ENCODE measurements at places on chromosomes 7 and 10.

DNA sequence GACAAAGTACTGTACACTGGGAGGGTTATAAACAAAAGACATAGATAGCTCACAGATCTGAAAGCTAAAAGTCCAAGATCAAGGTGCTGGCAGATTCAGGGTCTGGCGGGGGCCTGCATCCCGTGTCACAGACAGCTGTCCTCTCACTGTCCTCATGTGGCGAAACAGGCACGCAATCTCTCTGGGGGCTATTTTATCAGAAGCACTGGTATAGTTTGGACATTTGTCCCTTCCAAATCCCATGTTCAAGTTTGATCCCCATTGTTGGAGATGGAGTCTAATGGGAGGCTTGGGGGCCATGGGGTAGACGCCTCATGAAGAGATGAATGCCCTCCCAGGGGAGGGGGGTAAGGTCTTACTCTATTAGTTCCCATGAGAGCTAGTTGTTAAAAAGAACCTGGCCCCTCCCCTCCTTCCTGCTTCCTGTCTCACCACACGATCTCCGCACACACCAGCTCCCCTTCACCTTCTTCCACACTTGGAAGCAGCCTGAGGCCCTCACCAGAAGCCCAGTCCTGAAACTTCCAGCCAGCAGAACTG, 72.5 kb upstream of the UCN3 start:
- DNase-seq = no peak

DNA sequence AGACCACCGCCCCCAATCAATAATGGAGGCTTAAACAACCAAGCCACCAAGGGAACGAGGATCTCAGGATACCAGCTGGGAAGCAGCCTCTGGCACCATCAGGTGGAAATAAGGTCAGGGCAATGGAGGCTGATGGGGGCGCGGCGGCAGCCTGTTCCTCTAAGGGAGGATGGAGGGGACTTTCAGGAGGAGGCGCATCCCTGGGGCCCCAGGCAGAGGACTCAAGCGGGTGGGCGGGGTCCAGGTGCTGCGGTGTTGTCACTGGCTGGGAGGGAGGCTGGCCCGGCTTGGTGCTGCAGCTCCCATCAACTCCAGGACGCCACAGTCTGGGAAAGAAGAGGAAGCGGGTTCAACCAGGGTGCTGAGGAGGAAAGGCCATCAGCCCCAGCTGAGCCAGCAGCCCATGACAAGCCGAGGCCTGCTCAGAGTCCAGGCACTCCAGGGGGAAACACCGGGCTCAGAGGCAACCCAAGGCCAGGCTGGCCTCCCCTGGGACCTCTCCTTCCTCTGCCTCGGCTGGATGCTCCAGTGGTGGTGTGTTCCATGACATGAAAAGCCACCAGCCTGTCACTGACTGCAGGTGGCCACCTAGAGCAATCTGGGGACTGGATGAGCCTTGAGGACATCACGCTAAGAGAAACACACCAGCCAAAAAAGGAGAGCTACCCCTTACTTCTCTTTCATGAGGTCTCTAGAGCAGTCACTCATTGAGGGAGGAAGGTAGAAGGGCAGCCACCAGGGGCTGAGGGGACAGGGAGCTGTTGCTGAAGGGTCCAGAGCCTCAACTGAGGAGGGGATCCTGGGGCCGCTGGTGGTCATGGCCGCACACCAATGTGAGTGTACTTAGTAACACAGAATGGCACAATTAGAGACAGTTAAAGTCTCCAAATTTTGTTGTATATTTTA, 4.6 kb downstream of the GIGYF1 start:
- no peak for DNase-seq

- DNase-seq = no peak
These were observed 177.4 kb downstream of the SFMBT2 start for GRCh38 chr10:7233259-7233991.

GRCh38 chr7:30166155-30166840, 31.5 kb downstream of the MTURN start:
- DNase-seq = no peak

DNA sequence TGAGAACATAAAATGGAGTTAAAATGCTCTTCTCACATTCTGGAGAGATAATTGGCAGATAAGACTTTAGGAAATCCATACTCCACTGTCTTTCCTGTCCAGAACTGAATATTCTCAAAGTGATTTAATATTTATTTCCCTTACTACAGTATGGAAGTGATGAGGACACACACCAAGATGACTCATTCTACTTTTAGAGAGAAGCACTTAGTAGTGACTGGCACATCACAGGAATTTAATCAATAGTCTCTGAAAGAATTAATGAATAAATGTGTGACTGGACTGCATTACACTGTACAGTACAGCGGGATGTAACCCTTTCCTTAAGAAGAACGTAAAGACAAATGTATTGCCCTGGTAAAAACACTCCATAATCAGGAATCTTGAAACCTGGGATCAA, 116.7 kb downstream of the SEMA3E start:
- no peak for DNase-seq

All from SK-N-DZ (cell line).